Activated CD4-positive, alpha-beta T cell treated with anti-CD3 and anti-CD28 coated beads, Interleukin-2, amount 50 U/mL, for 4 hours (primary cell): ENCODE measurements at places on chromosomes 3 and 15.

DNA sequence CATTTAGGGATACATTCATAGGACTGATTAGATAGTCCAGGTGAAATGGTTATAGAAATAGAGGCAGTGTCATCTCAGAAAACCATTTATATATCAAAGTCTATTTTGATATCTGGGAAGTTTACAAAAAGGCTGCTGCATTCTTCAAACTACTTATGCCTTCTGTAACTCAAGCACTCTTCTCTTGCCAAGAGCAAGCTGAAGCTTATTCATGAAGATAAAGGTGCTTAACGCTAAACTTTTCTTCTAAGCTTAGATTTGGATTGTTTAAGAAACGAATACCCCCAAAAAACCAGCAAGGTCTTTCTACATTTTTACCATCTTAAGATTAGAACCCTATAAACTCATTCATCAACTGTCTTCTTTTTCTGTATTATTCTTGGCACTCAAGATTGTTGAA, 23.3 kb upstream of the USF3 start:
- DNase-seq = no peak

- no peak for DNase-seq
Measured at GRCh38 chr3:55482496-55483195, 4.5 kb downstream of the WNT5A start.

GRCh38 chr3:23663661-23664186, 142.0 kb upstream of the UBE2E1 start:
- DNase-seq = no peak

GRCh38 chr3:197501879-197502620, 53.7 kb downstream of the BDH1 start:
- DNase-seq = peak; percentile 28

DNA sequence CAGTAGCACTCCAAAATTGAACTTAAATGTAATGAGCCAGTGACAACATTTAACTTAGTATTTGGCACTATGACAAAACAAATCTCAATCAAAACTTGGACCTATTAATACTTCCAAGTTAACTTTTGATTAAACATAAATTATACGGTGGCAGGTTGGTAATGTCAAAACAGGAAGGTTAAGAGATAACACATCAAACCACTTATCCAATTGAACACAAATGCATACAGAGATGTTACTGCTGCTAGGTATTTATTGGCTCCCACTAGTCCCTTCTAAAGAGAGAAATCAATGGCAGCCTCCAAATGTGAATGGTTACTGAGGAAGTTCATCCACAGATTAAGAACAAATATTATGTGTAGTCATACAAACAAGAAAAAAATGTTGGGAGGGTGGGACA, 1.8 kb downstream of the GSK3B start:
- DNase-seq = no peak

GRCh38 chr3:190737446-190737845, 125.0 kb downstream of the GMNC start:
- DNase-seq = no peak

GRCh38 chr3:86782286-86782685, 208.7 kb downstream of the VGLL3 start:
- DNase-seq = no peak

DNA sequence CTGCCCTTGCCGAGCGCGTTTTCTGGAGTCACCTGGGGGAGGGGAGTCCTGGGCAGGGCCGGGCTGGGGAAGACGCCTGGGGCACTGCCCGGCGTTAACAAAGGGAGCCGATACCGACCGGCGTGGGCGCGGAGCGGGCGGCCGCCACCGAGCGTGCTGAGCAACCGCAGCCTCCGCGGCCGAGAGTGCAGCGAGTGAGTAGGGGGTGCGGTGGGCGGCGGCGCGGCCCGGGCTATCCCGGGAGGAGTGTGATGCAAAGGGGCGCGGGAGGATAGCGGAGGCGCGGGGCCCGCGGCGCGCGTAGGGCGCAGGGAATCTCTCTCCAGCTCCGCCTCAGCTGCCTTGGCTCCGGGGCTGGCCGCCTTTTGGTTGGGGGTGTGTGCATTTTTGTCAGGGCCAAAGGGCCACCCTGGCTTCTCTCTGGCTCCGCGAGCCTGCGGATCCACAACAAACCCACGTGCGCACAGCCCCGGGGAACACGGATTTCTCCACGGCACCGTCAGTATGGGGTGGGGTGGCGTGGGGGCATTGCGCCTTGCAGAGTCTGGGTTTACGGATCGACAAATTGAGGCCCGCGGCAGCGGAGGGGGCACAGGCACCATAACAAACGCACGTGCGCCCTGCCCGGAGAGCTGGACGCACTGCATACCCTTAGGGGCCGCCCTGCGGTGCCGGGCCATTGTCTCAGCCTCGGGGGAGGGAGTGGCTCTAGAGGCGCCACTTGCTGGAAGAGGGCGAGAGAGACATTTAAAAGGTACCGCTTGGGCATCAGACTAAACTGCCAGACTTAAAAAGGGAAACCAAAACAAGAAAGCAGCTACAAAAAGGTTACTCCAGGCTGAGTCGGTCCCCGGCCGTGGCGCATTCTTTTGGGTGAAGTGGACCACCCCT, 560 bp downstream of the ST6GAL1 start:
- DNase-seq = peak; percentile 50
